ENCODE measurements at places on chromosomes 16 and 17.

GRCh38 chr16:64253525-64253924, 868.3 kb downstream of the CDH11 start:
- DNase-seq: no peak

DNA sequence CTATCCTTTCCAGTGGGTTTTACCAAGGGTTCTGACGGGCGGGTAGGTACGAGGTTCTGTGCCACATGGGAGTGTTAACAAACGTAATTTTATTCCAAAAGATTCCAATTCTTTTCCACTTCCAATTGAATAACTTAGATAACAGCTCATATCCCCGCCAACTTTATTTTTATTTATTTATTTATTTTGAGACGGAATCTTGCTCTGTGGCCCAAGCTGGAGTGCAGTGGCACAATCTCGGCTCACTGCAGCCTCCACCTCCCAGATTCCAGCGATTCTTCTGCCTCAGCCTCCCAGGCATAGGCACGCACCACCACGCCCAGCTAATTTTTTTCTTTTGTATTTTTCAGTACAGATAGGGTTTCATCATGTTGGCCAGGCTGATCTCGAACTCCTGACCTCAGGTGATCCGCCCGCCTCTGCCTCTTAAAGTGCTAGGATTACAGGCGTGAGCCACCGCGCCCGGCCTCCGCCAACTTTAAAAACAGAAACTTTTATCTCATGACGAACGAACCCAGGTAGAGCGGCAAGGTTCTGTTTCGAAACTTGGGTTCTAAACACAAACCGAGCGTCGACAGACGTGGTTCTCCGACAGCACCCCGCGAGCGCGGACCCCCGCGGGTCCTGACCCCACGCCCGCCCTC, 613 bp downstream of the ECI1 start:
- peak; percentile 49 for DNase-seq

DNA sequence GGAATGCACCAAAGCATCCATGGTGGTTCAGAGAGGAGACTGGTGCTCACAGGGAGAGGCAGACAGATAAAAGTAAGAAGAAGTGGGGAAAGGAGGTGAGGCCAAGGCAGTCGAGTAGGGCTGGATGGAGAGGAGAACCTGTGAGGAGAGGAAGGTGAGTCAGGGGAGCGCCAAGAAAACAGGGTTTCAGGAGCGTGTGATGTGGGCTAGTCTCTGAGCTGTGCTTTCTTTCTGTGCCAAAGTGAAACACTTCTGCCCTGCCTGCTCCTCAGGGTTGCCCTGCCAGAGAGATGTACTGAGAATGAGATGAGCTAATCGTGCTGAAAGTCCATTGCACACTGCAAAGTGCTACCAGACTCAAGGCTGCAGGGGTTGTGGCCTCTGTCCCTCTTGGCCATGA, 310.7 kb upstream of the CCL2 start:
- no peak for DNase-seq

- DNase-seq: no peak
These were observed 10.3 kb upstream of the CCL22 start for GRCh38 chr16:57348327-57348726.

DNA sequence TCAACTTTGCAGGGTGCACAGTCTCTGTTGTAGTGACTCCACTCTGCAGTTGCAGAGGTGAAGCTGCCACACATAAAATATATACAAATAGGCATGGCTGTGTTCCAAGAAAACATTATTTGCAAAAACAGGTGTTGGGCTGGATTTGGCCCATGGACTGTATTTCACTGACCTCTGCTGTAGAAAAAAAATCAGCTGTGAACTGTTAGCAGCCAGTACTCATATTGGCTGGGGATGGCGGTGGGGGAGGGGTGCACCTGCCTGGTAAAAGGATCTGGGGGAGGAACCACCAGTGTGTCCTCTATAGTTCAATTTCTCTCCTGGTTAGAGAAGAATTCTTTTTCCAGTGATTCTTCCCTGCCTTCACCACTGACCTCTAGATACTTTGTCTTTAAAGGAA, 50.0 kb downstream of the SHISA9 start:
- DNase-seq: no peak

Measured in ACHN (cell line).